CMK (cell line): ENCODE measurements at places on chromosomes 6 and 20.

GRCh38 chr6:31057426-31058003 is 47.2 kb downstream of the MUC22 start:
- no peak for DNase-seq

DNA sequence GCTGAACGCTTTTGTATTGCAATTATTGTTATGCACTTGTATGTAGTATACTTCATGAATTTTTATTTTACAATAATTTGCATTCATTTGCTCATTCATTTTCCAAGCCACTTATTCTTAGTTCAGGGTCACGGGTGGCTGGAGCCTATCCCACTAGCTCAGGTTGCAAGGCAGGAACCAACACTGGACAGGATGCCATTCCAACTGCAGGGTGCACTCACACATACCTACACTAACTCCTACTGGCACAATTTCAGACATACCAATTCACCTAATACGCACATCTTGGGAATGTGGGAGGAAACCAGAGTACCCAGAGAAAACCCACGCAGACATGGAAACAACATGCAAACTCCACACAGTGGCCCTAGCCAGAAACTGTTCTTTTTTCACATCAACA is 61.8 kb downstream of the LMBRD1 start:
- no peak for DNase-seq

DNA sequence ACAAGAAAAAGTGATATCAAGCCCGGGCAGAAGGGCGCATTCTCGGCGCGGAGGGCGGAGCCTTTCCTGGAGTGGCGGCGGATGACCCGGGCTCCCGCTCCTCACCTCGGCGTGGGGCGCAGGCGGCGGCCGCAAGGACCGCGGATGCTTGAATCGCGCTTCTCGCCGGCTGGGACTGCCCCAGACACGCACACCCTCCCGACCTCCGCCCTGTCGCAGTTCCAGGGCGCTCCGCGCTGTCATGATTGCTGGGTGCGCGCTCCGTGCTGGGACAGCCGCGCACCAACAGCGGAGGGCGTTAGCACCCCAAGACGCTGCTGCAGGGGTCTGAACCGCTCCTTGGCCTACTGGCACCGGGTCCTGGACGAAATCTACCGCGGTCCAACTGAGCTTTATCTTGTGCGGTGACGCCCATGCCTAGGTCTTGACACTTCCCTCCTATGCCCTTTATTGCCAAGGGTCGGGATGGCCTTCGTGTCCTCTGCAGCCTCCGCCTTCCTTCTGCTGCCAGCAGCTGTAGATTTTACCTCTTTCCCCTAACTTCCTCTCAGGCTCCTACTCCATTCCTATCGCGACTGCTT is 43.3 kb downstream of the IRAK1BP1 start:
- DNase-seq = no peak

DNA sequence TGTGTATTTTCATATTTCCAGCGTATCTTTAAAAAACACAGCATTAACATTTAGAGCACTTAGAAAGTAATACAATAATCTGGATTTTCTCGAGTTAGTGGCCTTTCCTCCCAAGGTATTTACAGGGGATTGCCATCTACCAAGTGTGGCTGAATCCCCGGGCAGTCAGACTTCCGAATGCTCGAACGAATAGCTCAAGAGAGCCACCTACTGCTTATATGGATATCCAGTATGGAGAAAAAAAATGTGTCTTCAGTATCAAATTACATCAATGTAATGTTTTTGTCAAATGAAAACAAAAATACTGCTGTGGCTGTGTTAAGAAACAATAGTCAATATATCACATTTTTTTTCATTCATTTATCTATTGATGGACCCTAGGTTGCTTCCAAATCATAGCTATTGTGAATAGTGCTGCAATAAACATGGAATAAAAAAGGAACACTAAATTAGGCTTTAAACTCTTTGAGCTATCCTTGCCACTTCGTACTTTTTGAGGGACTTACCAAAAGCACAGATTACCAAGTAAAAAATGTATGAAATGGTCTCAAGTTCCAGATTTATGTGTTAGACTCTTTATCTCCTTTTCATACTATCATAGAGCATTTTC is 654.5 kb upstream of the PTCHD4 start:
- DNase-seq = no peak

DNA sequence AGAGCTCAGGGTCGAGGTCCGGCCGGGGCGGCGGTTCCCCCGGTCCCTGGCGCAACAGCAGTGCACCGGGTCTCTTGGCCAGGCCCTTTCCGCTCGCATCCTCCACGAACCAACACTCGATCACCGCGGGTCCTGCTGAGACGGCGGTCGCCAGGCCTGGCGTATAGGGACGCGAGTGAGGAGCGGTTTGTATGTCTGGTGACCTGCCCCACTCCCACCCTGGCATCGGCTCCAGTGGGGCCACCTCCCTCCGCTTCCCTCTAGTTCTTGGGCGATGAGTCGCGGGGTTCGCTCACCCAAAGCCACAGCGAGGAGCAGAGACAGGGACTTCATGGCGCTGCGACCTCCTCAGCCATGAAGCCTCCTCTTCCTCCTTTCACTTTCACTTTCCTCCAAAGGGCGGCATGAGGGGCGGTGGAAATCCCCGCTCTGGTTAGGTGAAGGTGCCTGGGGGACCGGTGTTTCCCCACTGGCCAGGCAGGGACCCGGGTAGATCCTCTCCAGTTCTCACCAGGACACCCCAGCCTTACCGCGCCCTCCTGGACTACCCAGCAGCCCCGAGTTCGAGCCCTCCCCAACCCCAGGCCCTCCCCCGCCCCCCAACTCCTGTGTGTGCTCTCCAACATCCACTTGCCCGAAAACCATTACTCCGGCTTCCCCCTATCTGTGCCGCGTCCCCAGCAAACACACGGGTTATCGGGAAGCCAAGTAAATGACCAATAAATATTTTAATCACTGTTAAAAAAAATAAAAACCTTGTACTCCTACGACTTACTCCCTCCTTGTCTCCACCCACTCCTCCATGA is at the start of gene TAPBP:
TAPBP (minus strand) TSS at position 370 of the 806 bp plus-strand sequence; CDS start at position 333, 37 bp downstream.
- no peak for DNase-seq

- DNase-seq = no peak
Observed at GRCh38 chr20:51738877-51739447, 29.2 kb downstream of the ATP9A start.

DNA sequence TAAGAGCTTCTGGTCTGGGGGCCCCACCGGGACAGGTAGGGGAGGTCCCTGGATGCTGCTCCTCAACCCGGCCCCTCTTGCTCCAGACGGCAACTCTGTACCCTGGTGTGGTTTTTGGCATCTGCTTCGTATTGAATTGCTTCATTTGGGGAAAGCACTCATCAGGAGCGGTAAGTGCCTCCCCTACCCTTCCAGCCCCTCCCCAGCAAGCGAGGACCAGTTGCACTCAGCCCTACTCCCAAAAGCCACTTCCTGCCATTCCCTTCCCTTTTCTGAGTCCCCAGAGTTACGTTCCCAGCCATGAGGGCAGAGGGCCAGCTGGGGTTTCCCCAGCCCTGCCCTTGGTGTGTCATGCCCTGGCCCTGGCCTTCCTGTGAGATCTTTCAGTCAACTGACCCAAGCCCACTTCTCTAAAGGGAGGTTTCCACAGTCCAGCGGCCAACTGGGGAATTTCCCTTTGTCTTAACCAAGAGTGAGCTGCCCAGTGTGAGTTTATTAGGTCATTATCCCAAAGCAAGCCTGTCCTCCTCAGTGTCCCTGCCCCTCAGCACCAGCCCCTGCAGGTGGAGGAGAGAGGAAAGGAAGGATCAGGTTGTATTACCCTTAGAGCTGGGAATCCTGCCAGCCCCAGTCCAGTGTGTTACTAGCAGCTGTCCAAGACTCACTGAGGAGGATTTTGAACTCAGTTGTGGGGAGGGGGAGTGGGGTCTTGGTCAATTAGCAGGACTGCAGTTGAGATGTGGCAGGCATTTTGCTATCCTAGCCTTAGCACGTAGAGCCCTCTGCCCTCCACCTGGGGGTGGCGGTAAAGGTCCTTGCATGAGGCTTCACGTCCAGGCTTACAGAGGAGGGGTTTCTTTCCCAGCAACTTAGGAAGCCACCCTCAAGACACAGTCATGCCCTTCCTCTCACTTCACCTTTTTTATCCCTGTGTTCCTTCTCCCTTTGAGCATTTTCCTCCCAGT is 45.8 kb downstream of the TM9SF4 start:
- DNase-seq = peak; percentile 49
